ENCODE measurements at places on chromosomes 6 and 20. TPM values are rescaled to one million over a fixed set of nuclear protein-coding genes. Genes with fewer than 3 reads are reported as not detected.

Gene TREM1
- total RNA-seq = 1.8 TPM

Gene PRSS16
- 0.66 TPM for total RNA-seq

Gene WFDC8
- not detected for total RNA-seq

Gene KCNK5
- total RNA-seq = 2.4 TPM

Gene SYNDIG1
- total RNA-seq = 17.6 TPM

Gene DEFB132
- not detected for total RNA-seq

Gene TINAG
- total RNA-seq = not detected

Gene CALHM4
- not detected for total RNA-seq

Gene SYNGAP1
- total RNA-seq = 17.9 TPM

Gene MCHR2
- not detected for total RNA-seq

Gene BHLHE23
- 4.7 TPM for total RNA-seq

Gene ROMO1
- total RNA-seq = 49.9 TPM

Gene PLAGL1
- total RNA-seq = 61.9 TPM

Gene COMMD7
- total RNA-seq = 31.9 TPM

Gene FAM83B
- total RNA-seq = 4.5 TPM

Gene OXT
- not detected for total RNA-seq

Gene PAX1
- 0.33 TPM for total RNA-seq

Gene DLK2
- total RNA-seq = 2.6 TPM

Gene GPR6
- not detected for total RNA-seq

Gene FOXQ1
- 2.7 TPM for total RNA-seq

Gene UFL1
- total RNA-seq = 43.0 TPM

Gene KCNQ5
- 2.7 TPM for total RNA-seq

Gene EYS
- 230 TPM for total RNA-seq

Gene KIF25
- not detected for total RNA-seq

Gene ISM1
- total RNA-seq = 0.99 TPM

Gene TRERF1
- 9.6 TPM for total RNA-seq

Gene RANBP9
- 67.3 TPM for total RNA-seq

Gene CD93
- total RNA-seq = 47.2 TPM

Gene SLC13A3
- total RNA-seq = 10.1 TPM

Gene TBX18
- total RNA-seq = 38.1 TPM

Gene SMPDL3A
- total RNA-seq = 22.2 TPM

Gene RAD21L1
- total RNA-seq = 0.38 TPM

Gene PRKN
- total RNA-seq = 19.5 TPM

Gene FRS3
- total RNA-seq = 5.5 TPM
